ENCODE measurements at places on chromosomes 16 and 17.

DNA sequence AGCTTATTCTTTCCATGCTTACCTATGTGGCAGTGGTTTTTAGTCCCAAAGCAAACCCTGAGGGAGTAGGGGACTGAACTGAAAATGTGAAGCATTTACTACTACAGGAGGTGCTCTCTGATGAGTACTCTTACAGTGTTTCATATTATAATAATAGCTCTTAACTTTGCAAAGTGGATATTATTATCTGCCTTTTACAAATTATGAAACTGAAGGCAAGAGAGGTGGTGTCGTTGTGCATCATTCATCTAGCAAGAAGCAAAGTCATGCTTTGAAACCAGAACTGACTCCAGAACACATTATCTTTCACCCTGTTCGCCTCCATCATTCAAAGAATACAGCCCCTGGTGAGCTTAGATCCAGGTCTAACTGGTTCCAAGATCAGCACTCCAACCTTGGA, 8.2 kb upstream of the KCNH6 start:
- DNase-seq = no peak

DNA sequence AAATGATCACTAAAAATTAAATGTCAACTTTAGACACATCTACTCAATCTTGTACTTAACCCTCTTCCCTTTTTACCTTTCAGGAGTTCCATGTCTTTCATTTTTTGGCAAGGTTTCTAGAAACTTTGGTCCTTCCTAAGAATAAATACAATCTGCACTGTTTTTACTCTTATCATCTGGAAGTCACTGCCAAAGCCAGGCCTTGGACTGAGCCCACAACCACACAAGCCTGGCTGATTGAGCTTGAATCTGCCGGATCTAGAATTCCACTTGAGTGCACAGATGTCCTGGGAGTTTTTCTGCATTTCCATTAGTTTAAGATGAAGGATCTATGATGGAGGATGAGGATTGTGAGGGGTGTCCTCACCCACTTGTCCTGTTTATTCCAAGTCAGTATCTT, 126.1 kb downstream of the VPS53 start:
- no peak for DNase-seq

DNA sequence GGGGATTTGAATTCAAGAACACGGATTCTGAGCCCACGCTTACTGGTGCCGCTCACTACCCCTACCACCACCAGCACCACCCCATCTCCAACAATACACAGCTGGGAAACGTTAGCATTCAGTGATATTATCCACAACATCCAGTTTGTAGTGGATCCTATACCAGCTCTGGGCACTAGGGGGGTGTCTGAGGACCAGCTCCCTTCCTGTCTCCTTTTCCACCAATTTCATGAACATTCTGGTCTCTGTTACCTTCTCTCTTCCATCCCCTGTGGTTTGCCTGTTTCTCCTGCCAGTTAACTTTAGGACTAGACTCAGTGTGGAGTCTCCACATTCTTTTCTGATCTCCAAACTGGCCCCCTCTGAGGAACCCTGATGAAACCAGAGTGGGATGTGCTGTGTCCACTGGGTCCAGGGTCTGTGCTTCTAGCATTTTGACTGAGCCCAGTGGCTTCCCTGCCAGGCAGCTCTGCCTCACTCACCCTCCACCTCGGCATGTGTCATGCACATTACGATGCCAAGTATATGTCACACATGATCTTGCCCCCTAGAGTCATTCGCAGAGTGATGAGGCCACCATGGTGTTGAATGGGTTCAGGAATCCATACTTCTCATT, 187.0 kb upstream of the CDH13 start:
- peak; percentile 13 for DNase-seq

DNA sequence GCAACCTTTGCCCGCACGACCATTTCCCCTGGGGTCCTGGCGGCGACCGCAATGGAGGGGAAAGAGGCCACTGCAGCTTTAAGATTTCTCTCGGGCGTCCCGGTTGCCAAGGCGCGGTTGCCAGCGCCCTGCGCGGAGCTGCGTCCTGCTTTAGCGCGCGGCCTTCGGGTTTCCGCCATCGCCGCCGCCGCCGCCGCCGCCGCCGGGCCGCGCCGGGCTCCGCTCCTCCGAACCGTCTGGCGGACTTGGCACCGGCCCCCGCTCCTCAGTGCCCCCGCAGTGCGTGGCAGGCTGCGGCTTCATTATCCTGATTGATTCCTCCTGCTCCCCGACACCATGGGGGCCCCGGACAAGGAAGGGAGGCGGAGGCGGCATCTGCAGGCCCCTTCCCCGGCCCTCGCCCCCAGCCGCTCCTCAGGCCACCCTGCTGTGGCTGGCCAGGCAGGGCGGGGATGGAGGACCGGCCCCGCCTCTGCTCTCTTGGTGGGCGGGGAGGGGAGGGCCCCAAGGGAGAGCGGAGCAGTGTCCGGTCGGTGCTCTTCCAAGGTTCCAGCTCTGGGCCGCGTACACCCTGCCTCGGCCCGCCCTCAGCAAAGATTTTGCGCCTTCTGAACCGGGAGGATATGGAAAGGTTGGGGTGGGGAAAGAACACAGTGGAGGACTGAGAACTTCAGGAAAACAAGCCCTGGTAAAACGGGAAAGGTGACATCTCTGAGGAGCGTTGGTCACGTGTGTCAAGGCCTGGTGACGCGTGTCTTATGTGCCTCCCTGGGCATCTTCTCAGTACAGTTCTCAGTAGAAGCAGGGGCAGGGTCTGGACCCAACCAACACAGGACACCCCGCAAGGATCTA, 34.0 kb downstream of the NEUROD2 start:
- peak; percentile 61 for DNase-seq

GRCh38 chr16:1117176-1117900, 21.3 kb upstream of the C1QTNF8 start:
- DNase-seq = no peak

DNA sequence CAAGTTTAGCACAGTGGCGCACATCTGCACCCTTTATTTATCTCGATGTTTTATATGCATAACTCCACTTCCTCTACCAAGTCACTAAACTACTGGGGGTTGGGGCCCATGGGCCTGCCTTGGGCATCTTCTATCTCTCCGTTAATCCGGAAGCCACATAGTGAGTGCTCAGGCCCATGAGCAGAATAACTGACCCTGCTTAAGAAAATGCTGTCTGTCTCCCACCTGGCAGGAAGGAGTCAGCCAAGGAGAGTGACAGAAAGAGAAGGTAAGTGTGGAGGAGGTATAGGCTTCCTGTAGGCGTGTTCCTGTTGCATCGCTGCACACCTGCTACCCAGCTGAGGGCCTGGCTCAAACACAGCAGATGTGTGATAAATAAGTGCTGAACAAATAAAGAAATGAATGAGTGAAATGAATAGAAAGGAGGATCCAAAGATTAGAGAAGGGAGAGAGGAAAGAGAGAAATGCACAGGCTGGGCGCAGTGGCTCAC, 320.1 kb downstream of the SLC39A11 start:
- DNase-seq = peak; percentile 36

DNA sequence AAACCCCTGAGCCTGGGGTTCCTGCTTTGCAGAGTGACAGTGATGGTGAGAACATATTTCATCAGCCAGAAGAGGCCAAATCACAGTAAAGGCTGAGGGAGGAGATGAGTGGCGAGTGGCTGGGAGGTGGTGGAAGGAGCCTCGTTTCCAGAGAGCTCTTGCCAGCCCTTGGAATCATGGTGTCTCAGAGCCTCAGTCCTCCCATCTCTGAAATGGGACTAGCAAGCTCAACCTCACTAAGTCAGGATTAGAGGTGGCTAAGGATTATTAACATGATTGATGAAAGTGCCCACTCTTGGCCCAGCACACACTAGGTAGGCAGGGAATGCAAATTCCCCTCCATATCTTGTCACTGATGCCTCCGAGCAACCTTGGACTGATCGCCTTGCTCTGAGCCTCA, 43.0 kb downstream of the IL4R start:
- DNase-seq = no peak

DNA sequence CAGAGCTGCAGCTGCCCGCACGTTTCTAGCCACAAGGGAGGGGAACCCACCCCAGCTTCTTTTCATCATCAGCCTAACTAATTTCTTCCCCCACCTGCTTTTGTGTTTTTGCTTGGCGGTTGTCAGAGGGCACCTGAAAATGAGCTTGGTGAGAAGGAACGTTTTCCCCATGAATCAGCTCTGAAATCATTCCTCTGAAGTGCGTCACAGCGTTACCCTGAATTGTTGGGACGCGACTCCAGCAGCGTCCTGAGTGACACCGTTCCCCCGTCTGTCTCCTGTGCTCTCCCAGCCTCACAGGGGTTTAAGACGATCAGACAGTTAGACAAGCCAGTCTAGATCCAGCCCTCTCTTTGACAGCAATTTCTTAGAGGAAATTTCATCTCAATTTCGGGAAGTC, 722.9 kb upstream of the EEF2KMT start:
- DNase-seq = no peak

- DNase-seq = no peak
Observed at GRCh38 chr17:50153650-50154575, 3.4 kb upstream of the PPP1R9B start.

DNA sequence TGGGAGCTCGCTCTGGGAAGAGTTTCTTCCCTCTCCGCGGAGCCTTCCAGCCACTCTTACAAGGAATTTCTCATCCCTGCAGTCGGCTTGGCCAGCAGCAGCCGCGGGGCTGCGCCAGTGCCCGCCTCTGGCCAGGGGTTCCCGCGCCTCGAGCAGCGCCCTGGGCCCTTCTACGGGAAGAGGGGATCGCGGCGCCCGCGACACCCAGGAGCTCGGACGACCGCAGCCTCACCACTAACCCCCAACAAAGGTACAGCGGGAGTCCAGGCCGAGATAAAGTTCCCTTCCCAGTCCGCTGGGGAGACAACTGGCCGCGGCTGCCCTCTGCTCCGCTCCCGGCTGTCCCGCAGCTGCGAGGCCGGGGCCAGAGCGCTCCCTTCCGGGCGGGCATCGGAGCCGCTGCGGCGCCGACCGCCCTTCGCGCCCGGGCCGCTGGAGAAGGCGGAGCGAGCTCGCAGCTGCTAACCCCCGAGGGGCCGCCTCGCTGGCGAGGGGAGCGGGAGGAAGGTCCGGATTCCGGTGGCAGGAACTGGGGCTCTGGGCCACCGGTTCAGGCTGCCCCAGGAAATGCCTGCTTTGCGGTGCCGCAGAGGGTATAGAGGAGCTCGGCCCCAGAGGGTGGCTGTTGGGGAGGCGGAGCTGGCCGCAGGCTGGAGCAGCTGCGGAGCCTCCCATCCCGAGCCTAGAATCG, 3.6 kb upstream of the HS3ST3B1 start:
- DNase-seq = no peak
